B cell (primary cell): ENCODE measurements at places on chromosomes 13 and 19.

GRCh38 chr13:33758113-33758512 lies 59.8 kb upstream of the RFC3 start:
- no peak for DNase-seq

GRCh38 chr19:38252941-38253691 lies 3.1 kb downstream of the PPP1R14A start:
- peak; percentile 54 for DNase-seq

GRCh38 chr13:63741029-63741813 lies 2325.6 kb upstream of the PCDH20 start:
- DNase-seq, result peak; percentile 4

DNA sequence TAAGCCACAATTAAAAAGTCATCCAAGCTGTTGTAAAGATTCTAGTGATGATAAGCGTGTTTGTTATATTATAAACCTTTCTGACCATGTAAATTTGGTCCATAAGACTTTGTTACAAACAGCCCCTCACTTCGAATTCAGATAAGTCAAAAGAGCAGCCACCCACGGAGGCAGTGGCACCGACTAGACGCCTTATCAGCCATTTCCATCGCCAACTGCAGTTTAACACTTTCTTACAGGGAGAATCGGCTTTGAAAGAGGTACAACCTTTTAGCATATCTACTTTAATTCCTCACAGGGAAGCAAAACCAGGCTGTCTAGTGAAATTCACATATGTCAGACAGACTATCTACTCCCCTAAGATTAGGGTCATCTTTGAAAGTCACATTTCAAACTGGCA lies 47.5 kb downstream of the SOX21 start:
- no peak for DNase-seq

- no peak for DNase-seq
Observed at GRCh38 chr19:53907690-53908089, 1.4 kb upstream of the CACNG7 start.

- DNase-seq, result no peak
Observed at GRCh38 chr19:44810234-44811121, 1.6 kb downstream of the BCAM start.

- DNase-seq, result no peak
Observed at GRCh38 chr13:49528161-49528560, 32.4 kb downstream of the PHF11 start.

GRCh38 chr13:18235756-18236527 lies 945.7 kb downstream of the TUBA3C start:
- DNase-seq, result no peak

- DNase-seq, result no peak
Observed at GRCh38 chr13:48132961-48133360, 38.1 kb upstream of the MED4 start.

DNA sequence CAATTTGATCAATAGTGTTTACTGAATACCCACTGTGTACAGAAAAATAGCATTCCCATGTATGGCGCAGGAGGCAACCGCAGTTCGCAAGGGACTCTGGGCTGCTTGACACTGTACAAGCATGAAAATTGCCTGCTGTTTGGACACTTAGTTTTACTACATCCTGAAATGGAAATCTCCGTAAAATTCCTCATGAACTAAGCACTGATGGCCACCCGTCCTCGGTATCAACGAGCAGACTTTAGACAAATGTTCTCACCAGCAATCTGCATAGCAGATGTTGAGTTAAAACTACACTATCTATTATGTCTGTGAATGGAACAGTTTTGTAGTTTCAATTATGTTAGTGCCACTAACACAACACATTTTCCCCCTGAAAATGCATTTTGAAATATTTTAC lies 294.7 kb downstream of the DCLK1 start:
- no peak for DNase-seq

DNA sequence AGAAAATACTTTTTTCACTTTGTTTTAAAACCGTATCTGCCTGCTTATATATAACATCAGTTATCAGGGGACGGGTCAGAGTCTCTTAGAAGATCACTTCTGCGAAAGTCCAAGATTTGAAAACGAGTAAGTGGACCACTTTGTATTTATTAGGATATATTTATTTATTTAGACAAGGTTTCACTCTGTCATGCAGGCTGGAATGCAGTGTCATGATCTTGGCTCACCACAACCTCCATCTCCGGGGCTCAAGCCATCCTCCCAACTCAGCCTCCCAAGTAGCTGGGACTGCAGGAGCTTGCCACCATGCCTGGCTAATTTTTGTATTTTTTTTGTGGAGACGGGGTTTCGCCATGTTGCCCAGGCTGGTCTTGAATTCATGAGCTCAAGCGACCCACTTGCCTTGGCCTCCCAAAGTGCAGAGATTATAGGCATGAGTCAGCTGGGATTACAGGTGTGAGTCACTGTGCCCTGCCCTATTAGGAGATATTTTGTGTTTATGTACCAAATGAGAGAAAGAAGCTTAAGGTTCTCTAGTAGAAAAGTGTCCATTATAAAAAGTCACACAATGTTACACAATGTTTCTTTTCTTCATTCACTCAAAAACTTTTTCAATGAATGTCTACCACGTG lies 39.5 kb downstream of the RASL11A start:
- DNase-seq, result no peak

DNA sequence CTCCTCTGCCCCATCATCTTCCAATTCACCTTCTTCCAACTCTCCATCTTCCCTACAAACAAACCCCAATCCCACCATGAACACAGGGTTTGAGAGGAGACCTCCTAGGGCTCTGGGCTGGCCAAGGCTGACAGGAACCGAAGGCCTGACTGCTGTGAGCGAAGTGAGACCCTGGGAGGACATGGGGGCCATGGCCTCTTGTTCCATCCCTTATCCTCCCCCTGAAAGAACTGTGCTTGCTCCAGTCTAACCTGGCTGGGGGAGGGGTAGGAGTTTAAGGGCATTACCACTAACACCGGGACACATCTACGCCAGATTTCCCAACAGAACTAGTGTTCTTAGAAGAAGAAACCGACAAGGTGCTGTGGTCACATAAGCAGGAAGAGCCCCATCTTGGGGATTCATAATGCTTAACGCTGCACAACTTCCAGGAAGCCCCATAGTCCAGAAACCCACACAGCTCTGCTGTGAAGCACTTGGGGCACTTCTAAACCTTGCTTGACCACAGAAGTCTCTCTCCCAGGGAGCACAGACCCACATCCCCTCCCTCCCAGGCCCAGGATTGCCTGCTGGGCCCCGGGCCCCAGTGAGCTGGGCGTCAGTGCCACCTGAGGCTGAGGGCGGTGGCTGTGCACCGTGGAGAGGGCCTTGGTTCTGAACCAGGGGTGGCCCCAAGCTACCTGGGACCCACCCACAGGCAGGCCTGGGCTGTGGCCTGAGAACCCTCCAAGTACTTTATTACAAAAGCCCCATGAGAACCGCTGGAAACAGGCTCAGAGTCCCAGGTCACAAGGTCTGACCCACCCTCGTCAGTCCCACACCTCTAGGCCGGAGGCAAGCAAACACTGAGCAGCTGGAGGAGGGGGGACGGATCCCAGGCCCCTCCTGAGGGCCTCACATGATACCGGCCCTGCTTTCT lies 18.8 kb downstream of the ZC3H4 start:
- DNase-seq, result peak; percentile 29

DNA sequence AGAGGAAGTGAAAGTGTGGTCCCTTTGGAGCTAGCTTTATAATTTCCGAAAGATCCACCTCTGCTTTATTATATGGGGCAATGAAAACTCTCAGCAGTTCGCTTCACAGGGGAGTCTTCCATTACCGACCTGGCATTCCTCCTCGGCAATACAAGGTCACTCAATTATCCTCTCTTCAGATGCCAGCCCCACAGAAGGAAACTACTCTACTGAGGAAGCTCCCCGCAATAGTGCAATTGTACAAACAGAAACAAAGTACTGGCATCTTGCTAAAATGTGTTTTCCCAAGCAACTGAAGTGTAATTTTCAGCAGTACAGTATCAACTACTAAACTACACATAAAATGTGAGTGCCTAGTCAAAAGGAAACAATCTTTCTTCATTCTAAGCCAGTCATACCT lies 702.0 kb downstream of the PCDH9 start:
- no peak for DNase-seq

DNA sequence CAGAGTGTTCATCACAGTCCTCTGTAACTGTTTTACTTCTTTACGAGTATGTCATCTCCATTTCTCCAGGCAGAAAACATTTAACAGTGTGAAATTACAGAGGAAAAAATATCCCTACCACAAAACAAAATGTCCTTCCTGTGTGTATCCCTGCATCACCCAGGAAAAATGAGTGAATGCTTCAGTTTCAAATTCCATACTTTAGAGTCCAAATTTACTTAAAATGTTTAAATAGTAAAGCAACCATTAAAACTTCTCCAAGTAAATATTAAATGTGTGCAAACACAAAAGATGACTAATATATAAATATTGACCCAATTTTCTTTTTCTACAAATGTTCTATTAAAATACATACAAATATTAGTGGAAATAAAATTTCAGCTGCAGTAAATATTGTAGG lies 1016.6 kb upstream of the PCDH20 start:
- DNase-seq, result no peak

DNA sequence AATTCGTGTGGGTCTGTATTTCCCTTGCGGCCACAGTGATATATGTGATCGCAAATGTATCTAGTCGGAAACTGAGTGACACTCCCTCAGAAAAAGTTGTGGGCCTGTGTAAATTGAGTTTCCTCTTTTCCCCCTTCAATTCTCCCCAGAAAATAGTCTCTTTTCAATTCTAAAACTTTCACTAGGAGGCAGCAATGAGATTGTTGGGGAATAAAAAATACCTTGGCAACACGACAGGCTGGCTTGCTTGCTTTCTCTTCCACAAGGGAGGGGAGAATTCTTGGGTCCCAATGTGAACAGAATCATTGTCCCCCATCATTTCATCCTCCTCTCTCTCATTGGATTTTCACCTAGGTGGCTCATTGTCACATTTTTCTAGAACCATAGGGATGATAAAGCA lies 3.7 kb upstream of the SOX21 start:
- no peak for DNase-seq

DNA sequence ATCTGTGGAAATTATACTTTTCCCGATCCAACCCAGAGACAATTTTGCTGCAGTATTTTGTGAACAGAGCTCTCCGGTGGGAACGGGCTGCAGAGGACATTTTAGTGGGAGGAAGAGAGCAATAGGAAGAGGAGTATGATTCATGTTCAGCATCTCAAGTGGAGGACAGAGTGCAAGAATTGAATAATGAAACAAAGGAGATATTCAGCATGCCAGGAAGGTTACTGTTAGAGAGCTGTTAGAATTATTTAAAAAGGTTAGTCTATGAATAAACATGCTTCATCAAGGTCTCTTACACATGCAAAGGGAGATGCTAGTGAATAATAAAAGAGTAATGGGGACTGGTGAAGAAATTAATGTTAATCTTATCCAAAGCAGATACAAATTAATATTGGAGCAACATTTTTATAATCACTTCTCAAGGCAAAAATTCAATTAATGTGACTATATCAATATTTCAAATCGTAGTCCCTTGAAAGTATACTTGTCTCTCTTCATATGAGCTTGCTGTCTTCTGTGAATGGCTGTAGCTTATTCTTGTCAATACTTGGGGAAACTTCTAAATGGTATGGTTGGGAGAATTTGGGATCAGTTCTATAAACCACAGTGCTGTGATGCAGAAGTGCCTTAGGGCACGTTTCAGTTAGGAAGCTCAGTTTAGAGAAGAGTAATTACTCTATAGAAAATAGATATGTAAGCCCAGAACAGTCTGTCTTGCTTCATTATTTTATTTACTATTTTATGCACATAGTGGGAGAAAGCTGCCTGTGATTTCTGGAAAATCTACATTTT lies 1165.8 kb downstream of the OLFM4 start:
- no peak for DNase-seq

GRCh38 chr19:10289167-10289835 lies 451 bp upstream of the ICAM5 start:
- peak; percentile 84 for DNase-seq

DNA sequence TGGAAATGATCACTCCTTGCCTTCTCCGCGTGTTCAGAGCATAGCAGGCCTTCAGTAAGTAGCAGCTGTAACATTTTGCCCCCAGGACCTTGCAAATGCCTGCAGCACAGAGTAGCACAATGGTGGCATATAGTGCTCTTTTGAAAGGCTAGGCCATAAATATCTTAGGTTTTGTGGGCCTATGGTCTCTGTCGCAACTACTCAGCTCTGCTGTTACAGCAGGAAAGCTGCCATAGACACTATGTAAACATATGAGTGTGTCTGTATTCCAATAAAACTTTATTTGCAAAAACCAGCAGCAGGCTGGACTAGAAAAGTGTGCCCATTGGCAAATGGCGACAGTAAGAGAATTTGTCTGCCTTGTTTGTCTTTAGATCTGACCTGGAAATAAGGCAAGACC lies 9.4 kb downstream of the ITPKC start:
- DNase-seq, result no peak

DNA sequence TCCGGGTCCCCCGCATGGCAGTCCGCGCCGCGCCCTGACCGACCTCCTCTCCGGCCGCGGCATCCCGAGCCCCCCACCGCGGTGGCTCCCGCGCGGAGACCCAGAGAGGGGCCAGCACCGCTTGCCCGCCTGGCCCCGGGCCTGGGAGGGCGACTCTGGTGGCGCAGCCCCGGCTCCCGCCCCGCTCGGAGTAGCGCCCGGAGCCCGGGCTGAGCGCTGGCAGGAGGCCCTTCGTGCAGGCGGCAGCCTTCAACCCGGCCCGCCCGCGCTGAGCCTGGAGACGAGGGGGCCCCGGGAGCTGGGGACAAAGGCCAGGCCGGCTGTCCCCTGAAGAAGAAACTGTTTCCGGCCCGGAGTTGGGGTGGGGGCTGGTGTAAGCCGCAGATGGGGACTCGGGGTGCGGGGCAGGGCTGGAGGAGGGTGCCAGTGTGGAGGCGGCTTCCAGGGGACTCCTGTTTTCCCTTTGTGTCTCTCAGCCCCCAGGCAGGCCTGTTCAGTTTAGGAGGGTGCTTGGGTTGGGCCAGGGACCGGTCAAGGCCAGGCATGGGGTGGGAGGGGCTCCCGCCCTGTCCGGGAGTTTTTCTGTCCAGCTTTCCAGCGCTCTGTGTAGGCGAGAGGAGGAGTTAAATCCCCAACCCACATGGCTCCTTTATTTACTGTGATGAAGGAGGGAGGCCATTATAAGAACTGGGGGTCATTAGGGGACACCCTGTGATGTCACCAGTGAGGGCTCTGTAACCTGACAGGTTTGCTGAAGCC lies 935 bp downstream of the LRP3 start:
- DNase-seq, result no peak

DNA sequence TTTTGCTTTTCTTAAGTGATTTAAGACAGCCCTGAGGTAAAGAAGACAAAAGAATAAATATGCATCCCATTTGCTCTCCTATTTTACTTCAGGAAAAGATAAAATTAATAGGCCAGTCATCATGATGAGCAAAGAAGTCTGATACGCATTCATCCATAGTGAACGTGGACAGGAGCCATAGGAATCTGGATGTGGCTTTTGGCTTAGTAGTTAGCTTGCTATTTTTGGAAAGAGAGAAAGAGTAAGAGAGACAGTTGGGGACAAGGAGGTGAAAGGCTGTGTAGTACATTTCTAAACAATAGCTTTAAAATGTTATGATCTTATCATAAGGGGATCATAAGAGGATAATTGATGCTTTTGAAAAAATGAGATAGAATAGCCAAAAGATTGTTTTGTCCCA lies 545.2 kb downstream of the IRS2 start:
- DNase-seq, result no peak

- DNase-seq, result no peak
Observed at GRCh38 chr19:56348289-56348877, 33.7 kb upstream of the ZSCAN5A start.

- DNase-seq, result no peak
Observed at GRCh38 chr19:37738371-37738770, 18.8 kb upstream of the ZNF607 start.
